ENCODE measurements at places on chromosomes 16 and 17. TPM values are rescaled to one million over a fixed set of nuclear protein-coding genes. Genes with fewer than 3 reads are reported as not detected.

The PHOSPHO1 gene
- total RNA-seq = 0.22 TPM

The CDC6 gene
- 1.7 TPM for total RNA-seq

The NTN3 gene
- total RNA-seq = 0.28 TPM

The IRX6 gene
- 1.2 TPM for total RNA-seq

The LIG3 gene
- 34.1 TPM for total RNA-seq

The QPRT gene
- total RNA-seq = 13.9 TPM

The CCL13 gene
- total RNA-seq = 1.1 TPM

The GAA gene
- 62.3 TPM for total RNA-seq

The RANGRF gene
- total RNA-seq = 20.1 TPM

The CTRL gene
- total RNA-seq = 0.69 TPM

The CASKIN1 gene
- total RNA-seq = 0.66 TPM

The MFSD6L gene
- 3.8 TPM for total RNA-seq

The FNDC8 gene
- total RNA-seq = not detected

The SPNS2 gene
- 60.5 TPM for total RNA-seq

The RCVRN gene
- total RNA-seq = not detected

The ST6GALNAC2 gene
- total RNA-seq = 28.6 TPM

The SLC13A2 gene
- 1.1 TPM for total RNA-seq

The ABCA9 gene
- total RNA-seq = 2.0 TPM

The ADGRG1 gene
- total RNA-seq = 351 TPM

The SNTB2 gene
- total RNA-seq = 45.1 TPM

The SOST gene
- 0.09 TPM for total RNA-seq

The JPH3 gene
- 0.69 TPM for total RNA-seq

The HYDIN gene
- total RNA-seq = 21.0 TPM

The RNU2-1 gene
- total RNA-seq = 9,871 TPM

The PABPN1L gene
- total RNA-seq = not detected

The CCL7 gene
- total RNA-seq = not detected
